NCI-H460 (cell line): ENCODE measurements at places on chromosomes 1 and 21. TPM values are rescaled to one million over a fixed set of nuclear protein-coding genes. Genes with fewer than 3 reads are reported as not detected.

DNA sequence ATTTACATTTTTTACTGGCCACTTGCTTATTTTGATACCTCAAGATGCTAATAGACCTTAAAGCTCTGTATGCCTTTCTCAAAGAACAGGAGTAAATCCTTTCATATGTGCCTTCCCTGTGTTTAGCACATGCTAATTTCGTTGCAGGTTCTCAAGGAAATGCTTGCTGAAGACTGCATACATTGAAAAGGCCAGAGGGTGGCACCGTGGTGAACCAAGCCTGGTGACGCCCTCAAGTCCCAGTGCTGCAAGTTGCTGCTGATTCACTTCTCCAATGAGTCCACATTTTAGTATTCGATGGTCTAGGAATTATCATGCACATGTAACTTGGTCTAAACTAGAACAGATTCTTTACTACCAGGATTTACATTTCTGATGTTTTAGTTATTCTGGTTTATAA, 94.1 kb downstream of the CLDN17 start:
- peak; percentile 32 for DNase-seq

DNA sequence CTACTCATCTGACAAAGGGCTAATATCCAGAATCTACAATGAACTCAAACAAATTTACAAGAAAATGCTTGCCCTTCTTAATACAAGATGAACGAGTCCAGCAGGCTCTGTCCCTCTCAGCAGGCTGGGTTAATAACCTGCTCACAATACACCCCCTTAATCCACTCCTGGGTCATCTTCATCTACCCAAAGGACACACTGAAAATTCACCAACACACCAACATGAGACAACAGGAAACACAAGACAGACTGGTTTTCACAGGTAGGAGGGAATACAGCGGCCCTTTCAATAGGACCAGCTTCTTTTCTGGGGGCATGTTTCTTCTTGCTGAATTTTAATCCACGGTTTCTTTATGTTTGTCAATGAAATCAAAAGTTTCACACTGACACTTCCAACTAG, 44.6 kb downstream of the SUSD4 start:
- DNase-seq: no peak

Gene FAM151A
- not detected in 2 replicates for total RNA-seq

DNA sequence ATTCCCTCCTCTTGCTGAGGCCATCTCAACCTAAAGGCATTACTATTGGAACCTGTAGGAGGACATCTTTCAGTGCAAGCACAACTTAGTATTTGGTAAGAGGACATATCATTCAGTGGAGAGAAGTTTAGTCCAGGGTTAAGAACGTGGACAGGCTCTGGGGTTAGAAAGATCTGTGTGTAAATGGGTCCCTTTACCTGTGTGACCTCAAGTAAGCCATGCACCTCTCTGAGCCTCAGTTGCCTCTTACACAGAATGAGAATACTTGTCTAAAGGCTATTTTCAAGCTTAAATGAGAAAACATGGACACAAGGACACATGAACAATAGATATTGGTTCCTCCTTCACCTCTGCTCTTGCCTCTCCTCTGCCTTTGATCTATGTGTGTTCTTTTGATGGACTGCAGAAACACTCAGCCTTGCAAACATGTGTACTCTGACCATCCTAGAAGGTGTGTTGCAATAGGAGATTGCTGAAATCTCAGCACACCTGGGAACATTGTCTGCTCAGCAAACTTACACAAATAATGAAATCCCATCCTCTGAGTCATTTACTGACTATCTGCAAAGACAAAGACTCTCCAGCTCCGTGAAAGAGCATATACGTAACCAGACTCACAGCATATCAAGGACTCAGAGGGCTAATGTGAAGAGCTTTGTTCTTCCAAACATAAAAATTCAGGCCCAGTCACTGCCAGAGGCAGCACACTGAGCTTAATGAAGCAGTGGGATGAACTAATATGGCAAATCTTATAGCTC, 143.8 kb downstream of the DAB1 start:
- no peak for DNase-seq

DNA sequence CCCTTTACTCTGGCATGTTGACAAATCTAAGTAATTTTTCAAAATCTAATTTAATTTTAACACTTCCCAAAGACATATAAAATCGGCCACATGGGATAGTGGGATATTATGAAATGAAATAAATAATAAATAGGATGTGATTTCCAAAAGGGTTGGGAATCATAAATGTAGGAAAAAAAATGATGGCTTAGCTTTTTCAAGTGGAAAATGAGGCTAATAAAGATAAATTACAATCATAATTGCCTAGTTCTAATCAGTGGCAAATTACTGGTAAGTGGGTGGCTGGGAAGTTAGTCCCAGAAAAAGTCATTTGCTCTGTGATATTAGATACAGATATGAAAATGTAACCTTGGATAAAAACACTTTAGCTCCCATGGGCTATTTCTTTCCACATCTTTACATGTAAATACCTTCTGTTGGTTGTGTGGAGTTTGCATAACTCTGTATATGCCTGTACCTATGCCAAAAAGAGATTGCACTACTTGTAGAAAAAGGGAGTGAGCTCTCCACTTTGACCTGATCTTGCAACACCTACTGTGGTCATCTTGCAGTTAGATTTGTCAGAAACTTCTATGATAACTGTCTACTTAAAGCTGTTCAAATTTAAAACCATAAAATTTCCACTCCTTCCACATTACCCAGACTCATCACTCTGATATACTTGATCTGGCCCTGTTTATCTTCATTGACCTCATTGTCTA, 284.6 kb upstream of the KAZN start:
- DNase-seq: no peak

Gene CDC20
- 81.9 and 84.7 TPM in 2 replicates for total RNA-seq

Gene ZNF684
- 3.4 and 4.9 TPM in 2 replicates for total RNA-seq

DNA sequence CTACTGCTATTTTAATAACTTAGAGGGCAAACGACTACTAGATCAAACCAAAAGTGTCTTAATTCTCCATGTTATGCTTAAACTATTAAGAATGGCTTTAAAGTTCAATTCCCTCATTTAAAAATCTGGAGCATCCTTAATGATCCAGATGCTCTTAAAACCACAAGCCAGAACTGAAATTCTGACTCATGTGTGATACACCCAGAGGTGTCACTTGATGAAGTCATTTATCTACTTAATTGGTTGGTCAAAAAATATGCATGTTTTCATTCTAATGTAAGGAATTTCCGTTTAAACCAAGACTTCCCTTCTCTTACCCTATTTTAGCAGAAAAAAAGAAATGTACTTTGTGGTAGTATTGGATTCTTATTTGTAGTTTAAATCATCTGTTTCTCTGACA, 1261.2 kb upstream of the B3GALT2 start:
- DNase-seq: no peak

GRCh38 chr1:235838021-235838420, 28.7 kb downstream of the LYST start:
- DNase-seq: no peak

Gene CENPL
- total RNA-seq: 43.8 and 45.7 TPM in 2 replicates

Gene TMPRSS3
- 0.05 and 0.17 TPM in 2 replicates for total RNA-seq

GRCh38 chr1:231856894-231857293, 230.3 kb downstream of the DISC1 start:
- no peak for DNase-seq

Gene TATDN3
- 37.5 and 41.1 TPM in 2 replicates for total RNA-seq

DNA sequence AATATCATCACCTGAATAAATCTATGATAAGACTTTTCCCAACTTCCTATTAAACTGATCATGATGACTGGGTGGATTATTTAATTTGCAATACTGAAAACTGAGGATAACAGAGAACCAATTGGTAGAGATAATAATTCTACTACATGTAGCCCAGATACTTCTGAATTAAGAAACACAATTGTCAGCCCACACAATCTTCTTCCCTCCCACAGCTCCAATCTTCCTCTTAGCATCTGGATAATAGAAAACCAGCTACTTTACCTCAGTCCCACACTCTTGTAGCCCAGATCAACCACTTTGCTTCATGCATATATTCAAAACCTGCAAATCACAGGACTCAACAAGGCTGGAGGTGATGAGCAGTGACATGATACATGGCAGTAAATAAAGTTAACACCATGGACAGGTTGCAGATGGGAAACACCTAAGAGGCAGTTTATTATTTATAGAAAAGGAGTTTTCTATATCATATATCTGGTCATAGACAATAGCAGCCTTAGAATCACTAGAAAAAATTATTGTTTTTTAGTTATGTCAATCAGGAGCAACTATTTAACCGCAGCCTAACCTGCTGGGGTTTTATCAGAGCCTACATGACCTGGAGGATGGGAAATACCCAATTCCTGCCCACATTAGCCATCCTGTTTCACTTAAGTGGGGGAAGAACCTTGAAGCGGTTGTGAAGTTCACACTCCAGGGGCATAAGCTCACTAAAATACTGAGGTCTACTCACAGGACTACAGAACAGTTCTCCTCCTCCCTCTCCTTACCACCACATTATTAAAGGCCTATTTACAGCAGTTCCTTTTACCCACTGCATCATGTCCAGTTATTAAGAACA, 16.7 kb downstream of the FRRS1 start:
- no peak for DNase-seq

Gene PGBD2
- total RNA-seq: 4.1 and 7.5 TPM in 2 replicates

Gene FAM229A
- total RNA-seq: 3.6 and 5.0 TPM in 2 replicates

Gene KLHL17
- total RNA-seq: 7.2 and 10.1 TPM in 2 replicates

DNA sequence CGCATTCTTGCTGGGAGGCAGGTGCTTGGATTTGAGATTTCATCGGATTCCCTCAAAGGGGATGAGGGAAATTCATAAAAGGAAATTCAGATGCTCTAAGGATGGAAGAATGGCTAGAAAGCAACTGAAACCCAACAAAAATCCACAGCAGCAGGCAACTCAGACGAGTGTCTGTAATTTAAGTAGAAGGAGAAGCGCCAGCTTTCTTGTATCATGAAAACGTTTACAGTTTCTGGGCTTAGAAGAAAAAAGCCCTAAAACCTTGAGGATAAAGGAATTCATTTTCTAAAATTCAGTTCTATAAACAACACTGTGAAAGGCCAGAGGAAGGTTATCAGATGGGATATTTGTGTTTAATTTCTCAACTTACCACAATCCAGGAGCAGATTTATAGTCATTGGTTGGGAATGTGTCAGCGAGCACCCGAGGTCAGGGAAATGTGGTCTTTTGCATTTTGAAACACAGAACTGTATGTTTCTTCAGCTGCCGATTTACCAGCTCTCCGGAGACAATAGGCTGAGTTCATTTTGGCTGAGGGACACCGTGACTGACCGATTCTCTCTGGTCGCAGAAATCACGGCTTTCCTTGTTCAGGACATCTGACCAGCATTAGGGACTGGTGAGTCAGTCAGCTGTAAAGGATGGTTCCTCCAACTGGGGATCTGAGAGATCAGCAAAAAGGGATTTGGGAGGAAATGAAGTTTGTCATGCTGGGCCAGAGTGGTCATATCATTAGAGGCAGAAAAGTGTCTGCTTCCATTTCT, 111.6 kb upstream of the ERRFI1 start:
- DNase-seq: no peak

GRCh38 chr1:53521924-53522552, 62.8 kb downstream of the DMRTB1 start:
- no peak for DNase-seq

DNA sequence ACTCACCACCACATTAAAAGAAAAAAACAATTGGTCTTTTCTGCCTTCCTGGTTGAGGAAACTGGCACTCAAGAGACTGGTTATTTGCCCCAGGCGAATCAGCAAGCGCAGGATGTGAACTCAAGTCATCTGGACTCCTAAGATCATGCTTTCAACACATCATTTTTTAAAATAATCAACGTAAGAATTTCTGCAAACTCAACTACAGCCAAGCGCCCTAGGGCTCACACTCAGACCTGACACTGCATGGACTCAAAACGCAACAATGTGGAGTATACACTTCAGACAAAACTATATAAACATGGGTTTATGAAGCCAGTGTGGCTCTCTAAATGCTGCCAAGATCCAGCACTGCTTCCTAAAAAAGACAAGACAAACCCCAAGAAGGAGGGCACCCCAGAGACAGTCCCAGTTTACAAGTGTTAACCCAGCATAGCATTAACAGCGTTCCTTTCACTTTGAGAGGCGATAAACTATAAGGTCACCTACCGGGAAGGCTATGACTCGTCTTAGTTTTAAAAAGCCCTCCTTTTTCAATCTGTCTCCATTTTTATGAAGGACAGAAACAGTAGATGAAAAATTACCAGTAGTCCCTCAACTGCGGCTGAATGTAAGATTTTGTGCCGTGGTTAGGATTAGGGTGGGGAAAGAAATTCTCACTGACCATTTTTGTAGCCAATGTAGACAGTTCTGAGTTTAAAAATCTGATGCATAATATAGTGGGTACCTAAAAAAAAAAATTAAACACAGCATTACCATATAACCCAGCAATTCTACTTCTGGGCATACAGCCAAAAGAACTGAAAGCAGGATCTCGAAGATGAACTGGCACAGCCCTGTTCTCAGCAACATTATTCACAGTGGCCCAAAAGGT, 54.8 kb downstream of the SIPA1L2 start:
- DNase-seq: peak; percentile 49

DNA sequence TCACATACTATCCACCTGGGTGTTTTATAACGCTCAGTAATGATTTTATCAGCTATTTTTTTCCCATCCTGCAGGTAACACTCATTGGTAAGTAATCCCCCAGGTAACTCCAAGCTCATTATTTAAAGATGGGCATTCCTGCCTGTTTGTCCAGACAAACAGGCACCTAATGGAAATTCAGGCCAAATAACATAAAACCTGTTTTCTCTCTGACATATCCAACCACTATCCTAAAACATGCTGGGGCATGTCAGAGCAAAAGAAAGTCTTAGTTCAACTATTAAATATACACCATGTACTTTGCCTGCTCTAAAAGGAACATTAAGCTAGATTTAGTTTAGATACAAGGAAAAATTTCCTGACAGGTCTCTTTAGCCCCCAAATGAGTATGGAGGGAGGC, 987.7 kb downstream of the TTLL7 start:
- no peak for DNase-seq

DNA sequence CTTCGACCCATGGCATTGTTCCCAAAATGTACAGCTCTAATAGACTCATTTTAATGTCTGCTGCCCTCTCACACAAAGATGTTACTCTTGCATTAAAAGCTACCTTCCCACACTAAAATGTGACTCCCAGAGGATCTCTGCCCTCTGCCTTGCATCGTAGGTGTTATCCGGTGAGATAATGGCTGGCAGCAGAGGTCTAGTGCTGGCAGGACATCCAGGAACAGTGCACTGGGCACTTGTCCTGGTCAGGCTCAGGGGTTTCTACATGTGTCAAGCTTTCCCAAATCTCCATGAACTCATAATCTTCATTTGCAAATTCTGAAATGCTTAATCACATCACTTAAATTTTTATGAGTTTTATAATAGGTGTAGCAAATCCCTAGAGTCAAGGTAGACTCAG, 310.6 kb downstream of the LRRIQ3 start:
- DNase-seq: no peak

Gene TMPRSS2
- total RNA-seq: not detected in 2 replicates

Gene C1QA
- not detected in 2 replicates for total RNA-seq

- no peak for DNase-seq
Observed at GRCh38 chr21:25243808-25244207, 363.5 kb downstream of the MRPL39 start.

DNA sequence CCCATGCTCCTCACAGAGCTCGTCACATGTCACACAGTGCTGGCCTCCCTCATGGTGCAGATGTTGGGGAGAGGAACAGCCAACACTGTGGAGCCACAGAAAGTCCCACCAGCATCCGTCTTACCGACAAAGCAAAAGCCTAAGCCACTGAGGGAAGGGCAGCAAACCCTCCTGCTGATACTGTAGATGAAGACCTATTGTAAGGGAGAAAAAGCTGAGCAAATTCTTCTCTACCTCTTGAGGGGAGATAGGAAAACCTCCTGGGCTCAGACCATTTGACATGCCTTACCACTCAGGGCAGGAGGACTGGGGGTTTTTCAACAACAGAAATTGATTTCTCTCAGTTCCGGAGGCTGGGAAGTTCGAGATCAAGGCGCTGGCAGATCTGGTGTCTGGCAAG, 95.9 kb downstream of the WDR64 start:
- DNase-seq: no peak

- no peak for DNase-seq
Observed at GRCh38 chr1:47147047-47147785, 10.0 kb downstream of the CYP4A22 start.
